Panc1 (cell line): ENCODE measurements at places on chromosomes 2 and 18.

GRCh38 chr18:26460449-26461091 lies 87.8 kb downstream of the KCTD1 start:
- no peak for DNase-seq
- H3K4me3 ChIP-seq, result no peak overlapping the region
- H3K27me3 ChIP-seq, result no peaks in the 10 kb centered on the region

DNA sequence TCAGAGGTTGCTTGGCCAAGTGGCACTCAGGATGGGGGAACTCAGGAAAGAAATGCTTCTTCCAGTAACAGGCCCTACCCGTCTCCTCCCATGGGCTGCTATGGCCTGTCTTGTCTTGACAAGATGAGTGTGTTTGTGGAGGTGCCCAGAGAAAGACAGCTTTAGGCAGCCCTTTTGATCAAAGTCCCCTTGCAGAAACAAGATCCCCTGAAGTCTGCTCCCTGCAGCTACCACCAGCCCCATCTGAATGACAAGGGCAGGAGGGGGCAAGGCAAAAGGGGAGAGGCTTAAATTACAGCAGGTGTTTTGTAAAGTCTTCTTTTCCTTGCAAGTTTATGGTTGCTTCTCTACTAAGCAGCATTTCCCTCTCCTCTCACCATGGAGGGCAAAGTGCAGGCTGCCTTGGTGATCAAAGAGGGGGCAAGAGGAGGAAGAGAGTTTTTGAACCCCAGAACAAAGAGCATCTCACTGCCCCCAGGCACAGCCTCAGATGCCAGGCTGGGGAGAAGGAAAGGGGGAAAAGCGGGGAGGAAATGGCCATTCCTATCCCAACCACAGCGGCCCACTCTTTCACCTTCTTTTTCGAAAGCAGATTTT lies 6.7 kb downstream of the EVA1A start:
- H3K27ac ChIP-seq, result no peak overlapping the region
- no peaks in the 10 kb centered on the region for H3K4me1 ChIP-seq
- peaks cover 9% of the 10 kb centered on the region; the same call in 1 of the 2 replicates for H3K27me3 ChIP-seq
- no peaks in the 10 kb centered on the region for H3K36me3 ChIP-seq

DNA sequence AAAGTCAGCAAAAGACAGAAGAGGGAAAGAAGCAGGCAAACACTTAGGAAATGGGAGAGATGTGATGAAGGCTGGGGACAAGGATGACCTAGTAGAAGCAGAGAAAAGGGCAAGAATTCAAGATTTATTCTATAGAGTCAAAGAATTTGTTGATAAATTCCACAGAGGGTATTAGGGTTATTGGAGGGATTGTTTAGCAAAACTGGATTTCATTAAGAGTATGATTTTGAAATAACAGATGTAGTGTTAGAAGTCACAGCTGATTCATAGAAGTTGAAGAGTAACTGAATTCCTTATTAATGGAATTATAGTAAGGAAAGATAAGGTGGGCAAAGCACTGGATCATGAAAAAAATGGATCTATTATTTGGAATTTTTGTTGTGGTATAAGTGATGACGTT lies 48.6 kb downstream of the CEP192 start:
- no peaks in the 10 kb centered on the region for H3K27me3 ChIP-seq
- no peak overlapping the region for H3K4me3 ChIP-seq
- no peaks in the 10 kb centered on the region for H3K4me1 ChIP-seq
- H3K27ac ChIP-seq, result no peak overlapping the region
- peaks cover 10% of the 10 kb centered on the region for H3K36me3 ChIP-seq

DNA sequence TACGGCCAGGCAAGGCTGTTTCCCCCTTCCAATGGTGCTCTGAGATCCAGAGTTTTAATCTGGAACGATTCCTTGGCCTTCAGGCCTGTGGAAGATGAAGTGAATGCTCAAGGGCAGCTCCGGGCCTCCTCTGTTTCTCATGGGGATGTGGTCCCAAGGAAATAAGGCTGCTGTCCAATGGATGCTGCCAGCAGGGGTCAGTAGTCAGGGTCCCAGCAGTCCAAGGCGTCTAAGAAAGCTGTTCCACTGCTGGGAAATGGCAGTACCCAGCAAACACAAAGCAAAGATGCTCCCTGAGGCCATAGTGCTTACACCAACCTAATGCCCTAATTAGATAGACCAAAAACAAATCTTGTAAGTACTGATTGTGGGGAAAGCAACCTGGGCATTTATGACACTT lies 12.5 kb downstream of the NMS start:
- H3K4me3 ChIP-seq, result no peak overlapping the region
- no peaks in the 10 kb centered on the region for H3K4me1 ChIP-seq
- DNase-seq, result peak; percentile 2
- no peaks in the 10 kb centered on the region for H3K27me3 ChIP-seq
- H3K36me3 ChIP-seq, result no peaks in the 10 kb centered on the region

DNA sequence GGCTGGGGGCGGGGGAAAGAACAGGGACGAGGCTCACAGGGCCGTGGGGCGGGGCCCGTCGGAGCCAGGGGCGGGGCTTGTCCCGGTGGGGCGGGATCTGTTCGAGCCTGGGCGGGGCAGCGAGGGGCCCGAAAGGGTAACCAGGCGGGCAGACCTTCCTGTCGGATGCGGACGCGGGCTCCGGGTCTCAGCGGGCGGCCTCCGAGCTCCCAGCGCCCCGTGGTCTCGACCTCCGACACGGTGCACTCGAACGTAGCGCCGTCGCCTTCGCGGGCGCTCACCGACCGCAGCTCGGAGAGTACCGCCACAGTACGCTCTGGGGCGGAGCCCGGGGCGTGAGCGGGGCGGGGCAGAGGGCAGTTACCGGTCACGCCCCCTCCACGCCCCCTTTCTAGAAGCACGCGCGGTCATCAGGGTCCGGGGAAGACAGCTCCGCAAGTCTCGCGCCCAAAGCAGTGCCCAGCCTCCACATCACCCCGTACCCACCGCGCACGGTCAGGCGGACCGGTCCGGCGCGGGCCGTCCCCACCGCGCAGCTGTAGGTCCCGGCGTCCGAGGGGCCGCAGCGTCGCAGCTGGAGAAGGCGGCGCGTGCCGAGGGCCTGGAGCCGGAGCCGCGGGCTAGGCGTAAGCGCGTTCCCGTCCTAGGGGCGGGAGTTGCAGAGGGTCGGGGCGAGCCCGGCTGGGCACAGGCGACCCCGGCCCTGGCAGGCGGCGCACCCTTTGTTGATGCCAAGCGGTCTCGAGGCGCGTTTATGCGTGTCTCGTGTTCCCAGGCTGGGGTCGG lies 8.7 kb downstream of the TMEM198 start:
- no peak overlapping the region for H3K27ac ChIP-seq
- peaks cover 3% of the 10 kb centered on the region; the same call in 1 of the 2 replicates for H3K4me1 ChIP-seq
- no peaks in the 10 kb centered on the region for H3K27me3 ChIP-seq

DNA sequence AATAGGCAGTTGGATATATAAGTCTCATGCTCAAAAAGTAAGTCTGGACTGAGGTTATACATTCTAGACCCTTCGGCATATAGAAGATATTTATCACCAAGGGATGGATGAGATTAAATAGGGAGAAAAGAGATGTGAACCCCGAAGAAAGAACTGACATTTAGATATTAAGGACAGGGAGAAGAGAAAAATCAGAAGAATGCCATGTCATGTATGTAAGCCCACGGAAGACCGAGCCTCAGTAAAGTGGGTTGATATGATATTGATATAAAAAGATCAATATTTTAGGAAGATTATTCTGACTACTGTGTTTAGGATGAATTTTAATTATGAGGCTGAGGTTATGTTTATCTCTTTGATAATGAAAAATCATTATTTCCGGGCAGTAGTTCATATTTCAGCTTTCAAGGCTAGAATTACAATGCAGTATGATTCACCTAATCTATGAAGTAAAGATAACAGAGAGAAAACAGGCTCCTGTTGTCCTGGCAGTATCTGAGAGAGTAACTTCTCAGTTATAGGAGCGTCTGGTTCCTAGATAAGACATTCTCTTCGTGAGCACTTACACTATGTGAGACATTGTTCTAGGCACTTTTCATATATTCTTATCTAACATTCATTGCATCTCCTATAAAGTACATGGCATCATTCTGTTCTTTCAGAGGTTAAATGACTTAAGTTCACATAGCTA lies 83.0 kb downstream of the UBR3 start:
- H3K4me3 ChIP-seq, result no peak overlapping the region
- DNase-seq, result no peak
- no peaks in the 10 kb centered on the region for H3K36me3 ChIP-seq
- no peaks in the 10 kb centered on the region for H3K4me1 ChIP-seq
